Kidney tubule cell (primary cell): ENCODE measurements at places on chromosomes 13 and 19.

GRCh38 chr19:8004723-8005513, 523 bp downstream of the ELAVL1 start:
- no peak for DNase-seq

GRCh38 chr19:52270266-52270885, 989 bp downstream of the ZNF766 start:
- DNase-seq = peak; percentile 18

GRCh38 chr19:19461671-19462622, 53.4 kb downstream of the TSSK6 start:
- peak; percentile 75 for DNase-seq

GRCh38 chr19:51807111-51807701, 12.2 kb downstream of the FPR3 start:
- DNase-seq = peak; percentile 47

DNA sequence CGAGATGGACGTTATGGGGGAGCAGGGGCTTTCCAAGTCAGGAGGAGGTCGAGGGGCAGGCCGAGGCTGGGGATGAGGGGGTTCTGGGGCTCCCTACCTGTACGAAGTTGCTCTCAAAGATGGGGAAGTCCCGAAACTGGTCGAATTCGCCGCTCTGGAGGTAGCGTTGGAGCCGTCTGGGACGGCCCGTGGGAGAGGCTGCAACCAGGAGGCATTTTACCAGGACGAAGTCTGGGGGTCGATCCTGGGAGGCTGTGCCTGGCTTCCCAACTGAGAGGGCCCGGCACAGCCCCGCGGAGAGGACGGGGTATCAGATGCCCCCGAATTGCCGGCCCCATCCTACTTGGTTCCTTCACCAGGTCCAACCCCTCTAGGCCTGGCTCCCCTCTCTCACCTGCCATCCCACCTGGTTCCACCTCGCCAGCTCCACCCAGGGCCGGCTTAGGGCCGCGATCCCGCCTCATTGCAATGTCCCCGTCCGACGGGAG, 527 bp upstream of the EMC10 start:
- no peak for DNase-seq

DNA sequence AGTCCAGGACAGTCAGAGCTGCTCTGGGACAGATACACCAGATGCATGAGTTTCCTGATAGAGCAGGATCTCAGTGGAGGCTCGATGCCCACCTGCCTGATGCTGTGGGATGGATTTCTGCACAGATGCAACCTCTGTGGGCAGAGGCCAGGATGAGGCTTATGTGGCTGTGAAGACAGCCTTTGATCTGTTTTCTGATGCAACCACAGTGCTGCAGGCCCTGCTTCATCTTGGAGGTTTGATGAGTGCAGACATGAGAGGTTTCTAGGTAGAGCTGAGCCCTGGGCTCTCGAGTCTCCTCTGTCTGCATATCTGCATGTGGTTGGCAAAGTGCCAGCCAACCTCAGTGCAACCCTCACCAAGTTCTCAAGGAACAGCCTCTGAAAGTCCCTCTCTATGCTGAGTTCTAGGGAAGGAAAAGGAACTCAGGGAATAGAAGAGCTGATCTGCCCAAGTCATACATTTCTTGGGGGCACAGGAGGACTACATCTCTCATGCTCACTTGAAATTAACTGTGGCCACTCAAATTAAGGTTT, 23.1 kb upstream of the TSHZ3 start:
- DNase-seq = no peak

DNA sequence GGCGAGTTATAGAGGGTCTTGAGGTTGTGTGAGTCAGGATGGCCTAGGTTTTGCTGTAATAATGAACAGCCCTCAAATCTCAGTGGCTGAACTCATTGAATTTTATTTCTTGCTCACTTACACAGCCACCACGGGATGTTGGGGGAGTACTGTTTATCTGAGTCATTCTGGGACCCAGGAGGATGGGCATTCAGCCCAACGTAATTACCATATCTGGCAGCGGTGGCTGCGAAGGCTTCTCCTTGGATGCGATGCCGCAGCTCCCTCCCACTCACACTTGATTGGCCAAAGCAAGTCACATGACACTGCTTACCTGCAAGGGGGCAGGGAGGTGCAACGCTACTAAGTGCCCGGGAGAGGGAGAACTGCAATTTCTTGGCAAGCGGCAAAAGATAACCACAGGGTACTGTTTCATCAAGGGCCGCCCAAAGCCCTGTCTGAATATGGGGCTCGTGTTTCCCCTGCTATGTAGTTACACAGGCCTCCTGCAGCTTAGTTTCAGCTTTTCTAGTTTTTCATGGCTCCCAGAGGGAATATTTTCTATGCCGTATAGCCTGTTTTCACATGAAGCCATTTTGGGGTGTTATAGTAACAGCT, 19.9 kb downstream of the ZSWIM9 start:
- peak; percentile 73 for DNase-seq

- no peak for DNase-seq
These were observed 428.5 kb upstream of the NBEA start for GRCh38 chr13:34513526-34513925.

DNA sequence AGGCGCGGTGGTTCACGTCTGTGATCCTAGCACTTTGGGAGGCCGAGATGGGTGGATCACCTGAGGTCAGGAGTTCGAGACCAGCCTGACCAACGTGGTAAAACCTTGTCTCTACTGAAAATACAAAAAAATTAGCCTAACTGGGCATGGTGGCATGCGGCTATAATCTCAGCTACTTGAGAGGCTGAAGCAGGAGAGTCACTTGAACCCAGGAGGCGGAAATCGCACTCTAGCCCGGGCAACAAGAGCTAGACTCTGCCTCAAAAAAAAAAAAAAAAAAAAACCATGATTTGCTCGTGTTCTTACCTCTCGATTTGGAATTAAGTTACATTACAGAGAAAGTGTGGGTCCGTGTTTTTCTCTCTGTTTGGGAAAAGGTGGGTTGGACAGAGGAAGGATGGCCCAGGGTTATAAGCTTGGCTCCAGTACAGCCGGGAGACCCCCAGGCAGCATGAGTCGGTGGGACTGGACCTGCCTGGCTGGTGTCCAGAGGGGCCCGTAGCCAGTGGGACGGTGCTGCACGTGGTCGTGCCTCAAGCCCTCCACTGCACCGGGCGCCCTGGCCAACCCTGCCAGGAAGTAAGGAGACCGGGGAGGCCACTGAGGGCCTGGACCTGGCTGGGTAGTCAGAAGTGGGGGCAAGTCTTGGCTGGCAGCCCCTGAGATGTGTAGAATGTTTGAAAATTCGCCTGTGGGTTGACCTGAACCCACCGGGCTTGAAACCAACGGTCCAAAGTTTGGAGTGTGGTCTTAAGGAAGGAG, 3.7 kb downstream of the RPS15 start:
- no peak for DNase-seq

GRCh38 chr13:31765138-31765785, 25.9 kb downstream of the RXFP2 start:
- DNase-seq = peak; percentile 34

GRCh38 chr19:58406818-58407657, 1.4 kb upstream of the ZNF584 start:
- peak; percentile 25 for DNase-seq

DNA sequence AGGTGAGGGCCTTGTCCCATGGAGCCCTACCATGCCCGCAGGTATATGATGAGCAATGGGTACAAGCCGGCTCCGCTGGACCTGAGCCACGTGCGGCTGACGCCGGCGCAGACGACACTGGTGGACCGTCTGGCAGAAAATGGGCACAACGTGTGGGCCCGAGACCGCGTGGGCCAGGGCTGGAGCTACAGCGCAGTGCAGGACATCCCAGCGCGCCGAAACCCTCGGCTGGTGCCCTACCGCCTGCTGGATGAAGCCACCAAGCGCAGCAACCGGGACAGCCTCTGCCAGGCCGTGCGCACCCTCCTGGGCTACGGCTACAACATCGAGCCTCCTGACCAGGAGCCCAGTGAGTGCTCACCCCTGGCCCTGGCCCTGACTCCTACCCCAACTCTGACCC, 32.6 kb downstream of the RYR1 start:
- DNase-seq = no peak

GRCh38 chr13:110410936-110411687, 104.0 kb downstream of the COL4A2 start:
- peak; percentile 79 for DNase-seq

GRCh38 chr13:108020027-108020426, 195.3 kb downstream of the LIG4 start:
- no peak for DNase-seq

GRCh38 chr13:90594681-90595080, 752.8 kb upstream of the MIR17HG start:
- peak; percentile 38 for DNase-seq

DNA sequence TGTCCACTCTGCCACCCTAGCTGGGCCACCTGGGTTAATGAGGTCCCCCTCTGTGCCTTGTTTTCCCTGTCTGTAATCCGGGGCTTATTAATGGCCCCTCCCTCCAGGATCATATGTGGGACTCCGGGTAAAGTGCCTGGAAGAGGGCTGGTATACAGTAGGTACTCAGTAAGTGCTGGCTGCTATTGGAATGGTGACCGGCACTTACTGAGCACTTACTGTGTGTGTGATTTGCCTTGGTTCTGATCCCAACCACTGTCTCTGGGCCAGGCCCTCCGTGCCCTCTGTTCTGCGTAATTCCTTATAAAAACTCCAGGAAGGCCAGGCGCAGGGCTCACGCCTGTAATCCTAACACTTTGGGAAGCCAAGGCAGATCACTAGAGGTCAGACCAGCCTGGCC, 30.9 kb upstream of the NCCRP1 start:
- no peak for DNase-seq

DNA sequence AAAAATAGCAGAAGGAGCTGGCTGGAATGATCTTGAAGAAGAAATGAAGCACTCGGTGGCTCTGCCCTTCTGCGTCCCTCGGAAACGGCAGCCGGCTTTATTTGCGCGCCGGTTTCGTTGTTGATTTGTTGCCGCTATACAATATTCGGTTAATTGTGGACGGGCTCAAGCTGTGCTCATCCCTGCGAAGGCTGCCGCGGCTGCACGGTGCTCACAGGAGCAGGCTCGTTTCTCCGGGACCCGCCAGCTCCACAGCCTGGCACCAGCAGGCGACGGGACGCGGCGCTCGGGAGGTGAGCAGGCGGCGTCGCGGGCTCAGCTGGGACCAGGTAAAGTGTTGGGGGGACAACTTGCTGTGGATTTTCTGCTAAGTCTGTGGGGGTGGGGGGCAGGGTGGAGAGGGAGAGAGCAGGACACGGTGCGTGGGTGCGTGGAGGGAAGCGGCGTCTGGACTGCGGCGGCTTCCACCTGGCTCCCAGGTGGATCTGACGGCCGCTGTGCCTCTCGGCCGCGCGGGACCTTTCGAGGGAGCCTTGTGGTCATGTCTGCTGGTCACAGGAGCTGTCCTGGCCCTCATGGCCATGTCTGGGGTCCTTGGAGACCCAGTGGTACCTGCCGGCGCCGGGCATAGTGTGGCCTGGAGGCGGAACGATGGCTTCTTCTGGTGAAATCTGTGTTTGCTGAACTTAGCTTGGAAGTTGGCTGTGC, 90.9 kb downstream of the TEX29 start:
- no peak for DNase-seq

GRCh38 chr19:49067554-49067953, 2.9 kb upstream of the NTF4 start:
- no peak for DNase-seq

GRCh38 chr13:110361365-110361911, 54.4 kb downstream of the COL4A2 start:
- no peak for DNase-seq

DNA sequence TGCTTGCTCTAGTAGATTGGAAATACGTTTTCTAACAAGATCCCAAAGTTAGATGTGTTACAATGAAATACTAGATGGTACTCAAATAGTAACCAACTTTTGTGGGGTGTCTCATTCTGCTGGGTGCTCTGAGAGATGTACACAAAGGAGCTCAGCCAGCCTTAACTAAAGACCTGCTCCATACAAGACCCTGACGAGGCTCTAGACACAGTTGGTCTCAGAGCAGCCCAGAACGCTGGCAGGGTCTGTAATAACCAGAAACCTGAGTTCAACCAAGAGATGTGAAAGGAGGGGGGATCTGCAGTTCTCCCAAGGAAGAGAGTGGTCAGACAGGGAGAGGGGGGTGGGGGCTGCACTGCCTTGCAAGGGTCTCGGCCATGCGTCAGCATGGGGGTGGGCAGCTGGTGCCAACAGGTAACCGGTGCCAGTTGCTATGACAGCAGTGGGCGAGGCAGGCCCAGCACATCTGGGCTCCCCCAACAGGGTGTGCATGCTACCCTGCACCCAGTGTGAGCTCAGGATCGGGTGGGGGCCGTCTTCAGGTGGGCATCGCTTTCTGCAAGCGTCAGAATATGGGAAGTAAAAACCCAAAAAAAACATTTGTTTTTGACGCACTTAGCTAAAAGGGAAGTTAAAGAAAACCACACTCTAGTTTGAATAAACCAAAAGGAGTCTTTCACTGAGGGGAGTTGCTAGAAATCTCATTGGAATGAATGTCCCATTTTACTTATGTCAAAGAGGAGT, 68.0 kb upstream of the GPR183 start:
- DNase-seq = no peak

- no peak for DNase-seq
These were observed 411.2 kb downstream of the FGF9 start for GRCh38 chr13:22082030-22082429.

DNA sequence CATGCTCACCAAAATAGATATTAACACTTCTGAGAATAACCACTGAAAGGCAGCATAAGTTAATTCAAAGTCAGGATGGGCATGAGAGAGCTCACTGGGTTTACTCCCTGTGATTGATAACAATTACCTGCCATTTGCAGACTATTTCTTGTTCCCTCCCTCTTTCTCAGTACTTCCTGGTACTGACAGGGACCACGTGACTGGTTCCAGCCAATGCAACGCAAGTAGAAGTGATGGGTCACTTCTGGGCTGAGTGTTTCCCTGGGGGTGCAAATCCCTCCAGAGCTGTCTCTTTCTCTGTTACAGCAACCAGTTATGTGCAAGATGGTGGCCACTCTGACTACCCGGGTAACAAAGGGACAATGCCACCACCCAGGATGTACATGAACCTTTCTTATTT, 118.8 kb downstream of the EFNB2 start:
- DNase-seq = no peak

DNA sequence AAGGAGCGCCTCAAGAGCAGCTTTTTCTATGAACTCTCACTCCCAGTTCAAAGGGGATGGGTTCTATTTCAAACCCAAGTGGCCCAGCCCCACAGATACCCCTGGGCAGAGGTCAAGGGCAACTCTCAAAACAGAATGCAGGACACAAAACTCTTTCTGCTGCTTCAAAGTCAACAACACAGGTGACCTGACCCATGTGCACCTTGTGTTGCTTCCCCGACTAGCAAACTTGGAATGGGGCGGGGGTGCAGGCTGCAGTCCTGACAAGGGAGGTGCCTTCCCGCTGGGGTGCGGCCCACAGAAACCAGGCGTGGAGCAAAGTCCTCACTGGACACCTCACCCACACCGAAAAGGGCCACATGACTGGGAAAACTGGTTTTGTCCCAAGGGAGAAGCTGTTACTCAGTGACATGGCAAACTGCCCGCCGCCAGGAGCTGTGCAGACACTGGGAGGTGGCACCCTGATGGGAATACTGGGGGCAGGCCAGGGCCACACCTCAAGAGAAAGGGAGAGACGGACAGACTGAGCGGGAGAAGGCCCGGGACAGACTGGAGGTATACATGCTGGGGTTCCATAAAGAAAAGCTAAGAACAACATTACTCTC, 17.4 kb downstream of the ZC3H4 start:
- peak; percentile 81 for DNase-seq
